SW480 (cell line): ENCODE measurements at places on chromosomes 7 and 10.

DNA sequence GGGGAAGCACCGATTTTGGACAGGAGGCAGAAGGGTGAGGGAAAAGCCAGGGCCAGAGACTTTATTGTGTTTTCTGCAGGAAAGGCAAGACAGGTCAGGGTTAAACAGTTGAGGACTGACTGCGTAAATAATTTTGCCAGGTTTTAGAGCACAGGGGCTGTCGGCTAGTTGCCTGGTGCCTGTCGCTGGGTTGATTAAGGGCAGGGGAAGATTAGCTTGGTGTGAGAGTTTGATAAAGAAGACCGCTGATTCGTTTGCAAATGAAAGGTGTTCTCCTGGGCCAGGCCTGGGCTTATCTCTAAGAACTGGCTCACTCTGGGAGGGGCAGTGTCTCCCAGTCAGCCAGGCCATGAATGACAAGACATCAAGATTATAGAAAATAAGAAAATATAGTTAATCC lies 75.6 kb downstream of the SLC37A3 start:
- DNase-seq: no peak

GRCh38 chr7:23523486-23524075 lies 8.2 kb downstream of the TRA2A start:
- DNase-seq: no peak

- no peak for DNase-seq
These were observed 116.1 kb downstream of the POM121L12 start for GRCh38 chr7:53151496-53151895.

GRCh38 chr7:33639552-33640197 lies 265.7 kb upstream of the BMPER start:
- no peak for DNase-seq

GRCh38 chr10:35580423-35580770 lies 24.7 kb upstream of the GJD4 start:
- no peak for DNase-seq

GRCh38 chr7:17434191-17434590 lies 135.7 kb downstream of the AHR start:
- DNase-seq: no peak

- no peak for DNase-seq
These were observed 36.3 kb upstream of the IL15RA start for GRCh38 chr10:6013413-6014192.

- DNase-seq: peak; percentile 21
These were observed 46.0 kb downstream of the ATAD1 start for GRCh38 chr10:87771871-87772500.

GRCh38 chr10:58765910-58766309 lies 253.2 kb downstream of the BICC1 start:
- no peak for DNase-seq

GRCh38 chr10:110491346-110491745 lies 6.4 kb upstream of the DUSP5 start:
- no peak for DNase-seq

DNA sequence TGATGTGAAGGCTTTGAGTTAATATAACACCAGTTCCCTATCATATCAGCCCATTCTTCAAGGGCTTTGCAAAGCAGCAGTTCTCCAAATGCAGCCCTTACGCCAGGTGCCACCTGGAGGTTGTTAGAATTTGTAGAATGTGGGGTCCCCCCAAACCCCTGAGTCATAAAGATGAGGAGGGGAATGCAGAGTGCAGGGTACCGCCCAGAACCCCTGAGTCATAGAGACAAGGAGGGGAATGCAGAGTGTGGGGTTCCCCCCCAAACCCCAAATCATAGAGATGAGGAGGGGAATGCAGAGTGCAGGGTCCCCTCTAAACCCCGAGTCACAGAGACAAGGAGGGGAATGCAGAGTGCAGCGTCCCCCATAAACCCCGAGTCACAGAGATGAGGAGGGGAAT lies 605.8 kb downstream of the PTPRN2 start:
- no peak for DNase-seq

DNA sequence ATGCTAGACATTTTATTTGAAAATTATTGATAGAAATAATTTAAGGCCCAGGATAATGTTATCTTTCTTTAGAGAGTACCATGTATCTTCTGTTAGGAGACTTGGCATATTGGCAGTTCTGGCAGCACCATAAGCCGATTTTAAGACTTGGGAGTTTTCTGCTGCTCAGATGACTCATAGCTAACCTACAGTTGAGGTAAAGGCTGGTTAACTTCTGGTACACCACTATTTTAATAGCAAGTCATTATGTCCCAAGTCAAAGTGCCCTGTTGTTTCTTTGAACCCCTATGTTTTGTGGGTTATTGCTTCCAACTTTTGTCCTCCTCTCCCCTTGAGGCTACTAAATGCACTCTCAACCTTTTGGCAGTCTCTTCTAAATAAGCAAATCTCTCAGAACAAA lies 25.2 kb downstream of the ATRNL1 start:
- no peak for DNase-seq

- no peak for DNase-seq
These were observed 7.5 kb downstream of the FGFR2 start for GRCh38 chr10:121590772-121591171.
